Activated CD4-positive, alpha-beta T cell treated with anti-CD3 and anti-CD28 coated beads for 4 hours (primary cell): ENCODE measurements at places on chromosomes 4 and X.

- DNase-seq: no peak
Measured at GRCh38 chrX:84865113-84865512, 138.6 kb upstream of the APOOL start.

DNA sequence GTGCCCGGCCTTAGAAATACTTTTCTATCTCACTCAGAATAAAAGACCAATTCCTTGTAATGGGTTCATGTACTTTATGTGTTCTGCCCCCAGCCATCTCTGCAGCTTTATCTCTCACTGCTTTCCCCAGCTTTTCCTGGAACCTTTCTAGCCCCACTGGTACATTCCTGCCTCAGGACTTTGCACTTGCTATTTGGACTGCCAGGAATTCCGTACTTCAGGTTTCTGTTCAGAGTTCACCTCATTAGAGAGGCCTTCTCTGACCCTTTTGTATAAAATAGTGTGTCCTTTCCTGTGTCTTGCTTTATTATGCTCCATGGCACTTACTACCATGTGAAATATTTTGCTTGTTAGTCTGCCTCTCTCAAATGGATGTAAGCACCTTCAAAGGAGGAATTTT is 112.5 kb downstream of the PDLIM5 start:
- DNase-seq: no peak

- no peak for DNase-seq
Measured at GRCh38 chr4:182846036-182846435, 71.2 kb downstream of the DCTD start.

DNA sequence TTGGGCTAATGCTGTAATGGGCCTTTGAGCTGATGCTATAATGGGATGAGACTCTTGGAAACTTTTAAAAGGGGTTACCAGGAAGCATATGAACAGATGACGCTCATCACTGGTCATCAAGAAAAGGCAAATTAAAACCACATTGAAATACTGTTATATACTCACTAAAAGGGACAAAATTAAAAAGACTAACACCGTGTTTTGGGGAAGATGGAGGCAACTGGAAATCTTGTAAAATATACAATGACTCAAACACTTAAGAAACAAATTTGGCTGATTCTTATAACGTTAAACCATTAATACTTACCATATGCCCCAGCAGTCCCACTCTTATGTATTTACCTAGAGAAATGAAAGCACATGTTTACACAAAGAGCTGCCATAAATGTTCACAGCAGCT is 207.2 kb upstream of the GPRIN3 start:
- DNase-seq: no peak

GRCh38 chr4:112321776-112322684 is 24.9 kb downstream of the ALPK1 start:
- DNase-seq: peak; percentile 76

- no peak for DNase-seq
Measured at GRCh38 chr4:67549123-67549522, 3.8 kb upstream of the CENPC start.

GRCh38 chr4:25783943-25784342 is 78.8 kb downstream of the SEL1L3 start:
- DNase-seq: no peak

- DNase-seq: no peak
Measured at GRCh38 chrX:15755091-15755490, 17.0 kb downstream of the CA5B start.

GRCh38 chr4:62513306-62513705 is 1313.2 kb downstream of the ADGRL3 start:
- no peak for DNase-seq

GRCh38 chr4:77240469-77241066 is 83.6 kb downstream of the CCNG2 start:
- peak; percentile 41 for DNase-seq

GRCh38 chr4:78938474-78938867 is 767 bp downstream of the PAQR3 start:
- DNase-seq: no peak

DNA sequence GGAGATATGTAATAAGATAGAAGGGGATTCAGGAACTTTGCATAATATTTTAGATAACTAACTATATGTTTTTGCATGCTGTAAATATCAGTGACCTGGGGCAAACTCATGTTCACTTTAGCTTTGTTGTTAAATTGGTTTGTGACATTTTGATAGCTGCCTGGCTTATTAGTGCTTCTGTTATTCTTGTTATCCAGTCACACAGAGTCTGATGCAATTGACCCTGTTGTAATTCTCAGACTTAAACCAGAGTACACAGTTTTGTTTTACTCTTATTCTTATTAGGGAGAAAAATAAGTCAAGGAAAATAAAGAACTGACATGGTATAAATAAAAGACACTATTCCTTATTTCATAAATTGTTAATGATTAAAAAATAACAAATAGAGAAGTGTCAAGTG is 516.7 kb upstream of the SLIT2 start:
- DNase-seq: no peak

GRCh38 chr4:173990869-173991210 is 292.6 kb downstream of the FBXO8 start:
- no peak for DNase-seq

DNA sequence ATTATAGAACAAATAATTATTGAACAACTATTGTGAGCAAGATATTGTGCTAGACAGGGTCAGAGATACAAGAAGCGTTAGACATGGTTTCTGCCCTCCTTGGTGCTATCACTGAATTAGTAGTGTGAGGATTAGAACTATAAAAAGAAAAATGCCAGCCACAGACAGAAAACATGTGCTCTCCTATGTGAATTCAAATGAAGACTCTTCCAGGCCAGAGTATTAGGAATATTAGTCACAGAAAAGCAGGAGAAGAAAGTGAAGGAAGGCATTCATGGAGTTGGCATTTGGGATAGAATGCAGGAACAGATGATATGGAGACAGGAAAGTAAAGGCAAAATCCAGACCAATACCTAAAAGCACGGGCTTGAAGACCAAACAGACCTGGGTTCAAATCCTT is 179.6 kb upstream of the TENM3 start:
- no peak for DNase-seq

- no peak for DNase-seq
Measured at GRCh38 chrX:51922561-51922960, 29.1 kb downstream of the MAGED1 start.

DNA sequence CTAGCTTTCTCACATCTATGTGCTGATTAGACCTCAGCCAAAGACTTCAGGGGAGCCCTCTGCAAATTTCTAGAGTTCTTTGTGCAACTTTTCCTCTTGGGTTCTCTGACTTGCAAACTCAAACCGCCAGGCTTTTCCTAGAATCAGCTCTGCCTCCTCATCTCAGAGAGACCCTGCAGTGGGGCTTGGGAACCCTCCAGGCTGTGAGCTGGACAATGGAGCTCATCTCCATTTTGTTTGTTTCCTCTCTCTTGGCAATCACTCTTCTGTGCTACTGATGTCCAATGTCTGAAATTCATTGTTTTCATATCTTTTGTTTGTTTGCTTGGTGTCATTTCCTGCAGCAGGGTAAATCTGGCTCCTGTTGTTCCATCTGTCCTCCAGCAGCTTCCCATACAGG is 33.0 kb downstream of the GYPB start:
- DNase-seq: no peak

DNA sequence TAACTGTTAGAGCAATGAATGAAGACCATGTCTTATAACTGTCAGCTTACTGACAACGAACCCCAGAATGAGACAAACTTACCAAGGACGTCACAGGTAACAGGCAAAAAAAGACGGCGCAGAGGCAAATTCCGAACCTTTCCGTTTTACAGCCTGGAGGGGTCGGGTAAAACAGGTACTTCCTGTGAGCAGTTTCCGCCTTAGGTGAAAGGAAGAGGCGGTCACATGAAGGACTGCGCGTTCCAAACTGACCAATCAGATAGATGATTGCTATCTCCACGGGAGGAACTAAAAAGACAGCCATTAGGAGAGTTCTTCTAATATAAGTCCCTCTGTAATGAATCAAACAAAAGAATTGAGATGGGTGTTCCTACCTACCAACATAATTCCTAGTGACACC is at the start of gene COX7B2:
TSS of gene COX7B2 (minus strand) at position 168 of the 400 bp plus-strand sequence. CDS start 174,053 bp downstream, outside the sequence.
- no peak for DNase-seq

DNA sequence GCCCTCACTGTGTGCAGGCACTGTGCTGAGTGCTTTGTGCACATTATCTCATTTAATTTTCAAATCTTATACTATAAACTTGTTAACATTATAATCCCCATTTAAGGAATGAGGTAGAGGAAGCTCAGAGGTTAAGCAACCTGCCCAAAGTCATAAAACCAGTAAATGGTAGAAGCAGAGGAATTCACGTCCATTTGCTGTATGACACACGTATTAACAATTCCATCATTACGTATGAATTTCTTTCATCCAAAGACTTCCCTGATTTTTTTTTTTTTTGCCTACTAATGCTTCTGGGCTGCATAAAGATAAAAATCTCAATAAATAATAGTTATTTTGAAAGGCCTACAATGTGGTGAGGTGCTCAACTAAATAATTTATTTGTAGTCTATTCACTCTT is 64.5 kb upstream of the H2AZ1 start:
- DNase-seq: no peak

DNA sequence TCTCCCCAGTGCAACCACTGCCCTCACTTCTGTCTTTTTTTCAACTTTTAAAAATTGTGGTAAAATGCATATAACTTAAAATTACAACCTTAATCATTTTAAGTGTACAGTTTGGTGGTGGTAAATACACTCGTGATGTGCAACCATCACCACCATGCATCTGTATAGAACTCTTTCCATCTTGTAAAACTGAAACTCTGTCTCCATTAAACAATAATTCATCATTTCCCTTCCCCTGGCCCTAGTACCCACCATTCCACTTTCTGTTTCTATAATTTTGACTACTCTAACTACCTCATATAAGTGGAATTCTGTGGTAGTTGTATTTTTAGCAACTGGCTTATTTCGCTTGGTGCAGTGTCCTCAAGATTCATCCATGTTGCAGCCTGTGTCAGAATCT is 6.8 kb upstream of the CTBP1 start:
- no peak for DNase-seq

DNA sequence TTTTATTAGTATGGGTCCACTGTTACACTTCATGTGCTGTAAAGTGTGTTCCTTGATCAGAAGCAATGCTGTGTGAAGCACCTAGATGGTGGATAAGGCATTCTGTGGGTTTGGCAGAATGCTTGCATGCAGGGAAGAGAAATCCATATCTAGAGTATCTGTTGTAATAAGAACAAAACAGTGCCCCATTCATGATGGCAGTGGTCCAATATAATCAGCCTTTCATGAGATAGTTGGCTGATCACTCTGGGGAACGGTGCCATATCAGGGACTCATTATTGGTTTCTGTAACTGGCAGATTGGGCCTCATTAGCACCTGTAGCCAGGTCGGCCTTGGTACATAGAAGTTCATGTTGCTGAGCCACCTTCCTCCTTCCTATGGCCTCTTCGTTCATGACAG is 28.7 kb downstream of the STIM2 start:
- DNase-seq: no peak

- no peak for DNase-seq
Measured at GRCh38 chr4:121551271-121551670, 145.5 kb downstream of the ANXA5 start.

DNA sequence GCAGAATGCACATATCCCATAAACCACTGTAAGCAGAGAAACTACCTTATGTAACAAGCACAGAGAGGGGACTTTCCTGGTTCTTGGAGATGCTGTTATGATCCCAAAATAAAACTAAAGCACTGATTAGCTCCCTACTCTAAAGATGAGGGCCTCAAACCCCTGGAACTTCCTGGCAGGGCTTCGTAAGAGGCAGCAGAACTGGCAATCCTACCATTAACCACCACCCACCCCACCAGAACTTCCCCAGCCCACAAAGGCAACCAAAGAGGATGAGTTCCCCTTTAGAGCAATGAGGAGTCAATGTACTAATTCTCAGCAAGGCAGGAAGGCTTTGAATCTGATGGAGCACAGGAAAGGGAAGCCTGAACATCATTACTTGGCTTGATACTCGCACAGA is 436.5 kb upstream of the FRG1 start:
- DNase-seq: no peak

- no peak for DNase-seq
Measured at GRCh38 chrX:41785685-41786084, 61.7 kb downstream of the GPR82 start.

GRCh38 chr4:119946359-119946758 is 120.3 kb downstream of the MAD2L1 start:
- no peak for DNase-seq

DNA sequence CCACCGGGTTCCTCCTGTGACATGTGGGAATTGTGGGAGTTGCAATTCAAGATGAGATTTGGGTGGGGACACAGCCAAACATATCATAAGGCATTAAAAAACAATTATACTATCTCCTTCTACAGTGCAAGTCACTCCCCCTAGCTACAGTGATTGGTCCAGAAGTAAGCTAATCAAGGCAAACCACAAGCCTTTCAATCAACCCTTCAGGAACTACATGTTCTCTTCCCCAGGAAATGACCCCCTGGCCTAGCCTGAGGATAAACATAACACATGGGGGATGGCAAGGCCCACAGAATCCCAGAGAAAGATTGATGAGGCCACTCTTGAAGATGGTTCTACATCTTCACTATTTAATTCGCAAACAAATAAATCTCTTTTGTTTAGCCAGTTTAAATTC is 25.2 kb upstream of the FAM241A start:
- DNase-seq: no peak

- no peak for DNase-seq
Measured at GRCh38 chrX:153722704-153723350, 1.4 kb downstream of the BCAP31 start.
